Amniotic stem cell (primary cell): ENCODE measurements at places on chromosomes 3 and 15.

GRCh38 chr15:35932531-35932930 is 386.6 kb upstream of the DPH6 start:
- DNase-seq, result no peak

- DNase-seq, result no peak
These were observed 108.8 kb downstream of the DLG1 start for GRCh38 chr3:197189623-197190022.

DNA sequence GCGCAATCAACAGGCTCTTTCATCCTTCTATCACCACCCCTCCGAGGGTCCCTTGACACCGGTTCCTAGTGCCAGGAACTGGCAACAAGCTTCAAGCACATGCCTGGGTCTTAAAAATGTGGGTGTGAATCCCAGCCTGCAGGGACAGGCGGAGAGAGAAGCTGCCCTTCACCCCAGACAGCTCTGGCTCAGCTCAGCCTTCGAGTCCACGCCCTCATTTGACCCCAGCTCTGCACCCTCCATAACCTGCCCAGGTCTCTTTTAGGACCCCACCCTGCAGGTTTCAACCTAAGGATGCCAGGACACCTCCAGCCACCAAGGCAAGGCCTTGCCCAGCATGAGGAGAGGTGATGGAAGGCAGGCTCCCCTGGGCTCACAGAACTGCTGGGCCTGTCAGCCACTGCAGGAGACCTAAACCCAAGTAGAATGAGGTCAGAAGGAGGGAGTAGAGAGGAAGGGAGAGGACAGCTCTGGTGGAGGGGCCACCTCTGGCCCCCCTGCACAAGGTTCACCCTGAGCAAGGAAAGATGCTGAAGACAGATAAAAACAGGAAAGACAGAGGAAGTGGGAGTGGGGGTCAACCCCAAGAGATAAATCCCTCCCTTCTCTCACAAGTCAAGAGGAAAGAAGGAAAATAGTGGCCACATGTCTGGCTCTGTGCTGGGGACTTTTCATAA is 2.6 kb upstream of the LOXL1 start:
- DNase-seq, result no peak

- DNase-seq, result no peak
These were observed 68.7 kb upstream of the PLXNA1 start for GRCh38 chr3:126914226-126914625.

DNA sequence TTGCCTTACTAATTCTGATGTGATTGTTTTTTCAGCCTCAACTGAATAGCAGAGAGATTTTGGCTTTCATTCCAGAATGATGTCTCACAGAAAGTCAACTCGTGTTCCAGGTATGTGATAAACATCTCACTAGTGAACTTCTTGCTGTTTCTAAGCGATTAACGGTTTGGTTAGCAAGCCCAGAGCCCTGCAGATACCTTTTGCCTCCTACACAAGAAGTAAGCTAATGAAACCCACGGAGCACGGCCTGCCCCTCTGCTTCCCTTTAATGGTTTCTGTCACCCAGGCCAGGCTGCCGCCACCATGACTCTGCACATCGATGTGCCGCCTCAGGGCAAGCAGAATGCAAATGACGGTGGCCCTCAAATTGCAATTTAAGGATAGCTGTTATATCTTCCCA is 155.9 kb upstream of the ICE2 start:
- no peak for DNase-seq

DNA sequence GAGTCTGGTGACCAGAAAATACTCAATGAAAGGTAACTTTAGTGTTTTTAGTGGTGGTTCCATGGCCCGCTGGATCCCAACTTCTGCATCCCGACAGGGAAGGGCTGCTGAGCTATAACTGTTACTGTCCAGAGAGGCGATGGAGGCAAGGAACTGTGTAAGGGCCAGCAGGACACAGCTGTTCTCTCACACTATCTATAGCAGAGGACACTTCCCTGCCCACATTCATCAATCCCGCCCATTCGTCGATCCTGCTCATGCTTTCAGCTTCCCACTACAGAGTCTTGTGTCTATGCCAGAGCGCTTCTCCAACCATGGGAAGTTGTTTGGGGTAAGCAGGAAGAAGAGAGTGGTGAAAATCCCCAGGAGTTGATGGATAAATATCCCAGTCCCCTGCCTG is 8.4 kb downstream of the COLQ start:
- no peak for DNase-seq

DNA sequence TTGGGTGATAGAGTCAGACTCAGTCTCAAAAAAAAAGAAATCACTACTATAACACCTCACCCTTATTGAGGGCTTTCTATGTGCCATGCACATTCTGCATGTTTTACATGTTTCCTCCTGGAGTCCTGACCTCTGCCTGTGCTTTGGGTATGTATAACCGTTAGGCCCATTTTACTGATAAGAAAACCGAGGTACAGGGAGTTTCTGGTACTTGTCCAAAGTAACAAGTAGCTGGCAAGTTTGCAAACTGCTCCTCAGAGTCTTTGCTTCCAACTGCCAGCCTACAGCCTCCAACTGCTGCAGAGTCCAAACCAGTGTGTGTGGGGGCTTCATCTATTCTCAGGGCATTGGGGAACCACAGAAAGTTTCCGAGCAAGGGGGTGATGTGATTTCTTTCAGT is 3.7 kb upstream of the GNAI2 start:
- no peak for DNase-seq

DNA sequence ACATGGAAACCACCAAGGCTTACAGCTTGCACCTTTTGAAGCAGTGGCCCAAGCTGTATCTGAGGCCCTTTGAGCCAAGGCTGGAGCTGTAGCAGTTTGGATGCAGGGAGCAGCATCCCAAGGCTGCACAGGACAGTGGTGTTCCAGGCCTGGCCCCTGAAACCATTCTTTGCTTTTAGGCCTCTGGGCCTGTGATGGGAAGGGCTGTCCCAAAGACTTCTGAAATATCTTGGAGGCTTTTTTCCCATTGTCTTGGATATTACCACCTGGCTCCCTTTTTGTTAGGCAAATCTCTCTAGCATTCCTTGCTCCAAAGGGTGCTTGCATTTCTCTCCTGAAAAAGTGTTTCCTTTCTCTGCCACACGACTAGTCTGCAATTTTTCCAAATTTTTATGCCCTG is 302.8 kb upstream of the MDFIC2 start:
- DNase-seq, result no peak

GRCh38 chr3:109678600-109678999 is 341.3 kb upstream of the DPPA4 start:
- no peak for DNase-seq

DNA sequence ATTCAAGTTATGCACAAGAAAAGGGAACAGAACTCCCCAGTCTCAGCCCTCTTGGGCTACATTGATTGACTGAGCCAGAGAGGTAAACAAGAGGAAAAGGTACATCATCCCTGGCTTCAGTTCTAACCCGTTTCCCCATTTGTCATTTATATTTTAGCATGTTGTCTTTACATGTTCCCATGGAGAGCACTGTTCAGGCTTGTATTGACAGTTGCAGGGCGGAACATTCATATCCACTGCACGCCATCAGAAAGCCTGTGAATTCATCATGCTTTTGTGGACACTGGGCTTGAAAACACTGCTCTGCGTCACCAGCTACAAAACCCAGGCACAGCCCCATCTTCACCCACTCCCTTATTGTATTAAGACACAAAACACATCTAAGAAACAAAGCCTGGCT is 240.9 kb upstream of the EIF1B start:
- DNase-seq, result no peak

DNA sequence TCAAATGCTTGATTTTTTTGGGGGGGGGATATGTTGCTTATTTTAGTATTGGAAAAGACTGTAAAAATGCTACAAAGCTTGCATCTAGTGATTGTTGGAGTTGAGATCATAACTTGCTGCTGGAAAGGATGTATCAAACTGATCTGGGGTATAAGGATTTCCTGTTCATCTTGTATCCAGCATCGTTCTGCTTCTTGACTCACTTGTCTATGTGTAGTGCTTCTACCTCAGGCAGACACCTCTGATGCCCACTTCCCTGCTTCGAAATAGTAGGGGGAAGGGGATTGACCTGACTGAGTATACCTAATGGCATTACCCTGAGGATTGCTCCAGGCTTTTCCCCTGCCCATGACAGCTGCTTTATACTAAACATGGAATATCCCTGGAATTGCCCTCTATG is 42.7 kb downstream of the STT3B start:
- no peak for DNase-seq

DNA sequence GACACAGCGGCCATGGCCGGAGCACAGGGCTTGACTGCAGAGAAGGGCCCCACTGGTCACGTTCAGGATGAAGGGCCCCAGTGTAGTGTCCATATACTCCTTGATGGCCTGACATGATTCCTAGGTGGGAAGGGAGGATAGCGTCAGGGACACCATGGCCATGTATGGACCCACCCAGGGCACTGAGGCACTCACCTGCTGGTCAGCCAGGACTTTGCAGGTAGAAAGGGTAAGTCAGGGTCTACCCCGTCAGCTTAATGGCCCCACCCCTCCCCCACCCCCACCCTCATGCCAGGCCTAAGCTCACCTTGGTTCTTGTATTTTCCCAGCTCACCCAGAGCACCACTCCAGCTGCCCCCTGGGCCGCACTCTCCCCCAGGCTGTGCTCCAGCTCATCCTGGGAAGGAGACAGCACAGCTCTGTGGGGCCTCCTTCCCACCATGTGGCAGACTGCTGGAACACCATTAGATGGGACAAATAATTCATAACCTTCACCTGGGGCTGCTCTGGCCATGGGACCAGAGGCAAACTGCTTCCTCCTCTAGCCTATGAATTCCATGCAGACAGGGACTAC is 1.6 kb upstream of the HYAL3 start:
- no peak for DNase-seq

- no peak for DNase-seq
These were observed 22.4 kb downstream of the HPS3 start for GRCh38 chr3:149151843-149152242.

GRCh38 chr15:26634319-26634718 is 138.5 kb downstream of the GABRB3 start:
- DNase-seq, result no peak
